ENCODE measurements at places on chromosomes 4 and X.

DNA sequence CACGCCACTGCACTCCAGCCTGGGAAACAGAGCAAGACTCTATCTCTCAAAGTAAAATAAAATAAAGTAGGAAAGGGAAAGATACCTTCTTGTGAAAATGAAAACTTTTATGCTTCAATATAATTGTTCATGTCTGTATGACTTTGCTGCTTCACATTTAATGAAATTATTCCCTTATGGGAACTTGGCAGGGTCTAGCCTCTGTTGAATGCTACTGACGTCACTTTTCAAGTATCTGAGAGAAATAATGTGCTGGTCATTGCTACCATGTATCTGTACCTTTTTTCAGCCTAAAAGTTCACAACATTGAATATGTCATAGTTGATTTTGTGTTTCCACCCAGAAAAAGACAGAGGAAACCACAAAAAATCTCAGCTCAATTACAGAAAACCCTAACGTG lies 65.2 kb downstream of the PRDM5 start:
- DNase-seq, result no peak

DNA sequence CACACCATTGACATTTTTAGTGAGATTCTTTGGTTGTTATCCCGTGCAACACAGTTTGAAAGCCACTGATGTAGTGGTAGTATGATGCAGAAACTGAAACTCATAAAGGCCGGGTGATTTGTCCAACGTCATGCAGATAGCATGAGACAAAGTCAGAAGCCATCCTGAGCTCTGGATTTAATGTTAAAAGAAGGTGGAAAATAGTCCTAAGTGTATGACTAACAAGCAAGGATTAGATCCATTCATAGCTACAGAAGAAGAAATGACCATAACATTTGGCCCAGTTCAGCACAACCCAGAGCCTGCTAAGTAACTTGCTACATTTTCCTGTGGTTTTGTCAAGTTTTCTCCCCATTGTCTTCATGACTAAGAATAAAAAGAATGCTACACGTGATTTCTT lies 142.4 kb downstream of the AMELX start:
- no peak for DNase-seq

DNA sequence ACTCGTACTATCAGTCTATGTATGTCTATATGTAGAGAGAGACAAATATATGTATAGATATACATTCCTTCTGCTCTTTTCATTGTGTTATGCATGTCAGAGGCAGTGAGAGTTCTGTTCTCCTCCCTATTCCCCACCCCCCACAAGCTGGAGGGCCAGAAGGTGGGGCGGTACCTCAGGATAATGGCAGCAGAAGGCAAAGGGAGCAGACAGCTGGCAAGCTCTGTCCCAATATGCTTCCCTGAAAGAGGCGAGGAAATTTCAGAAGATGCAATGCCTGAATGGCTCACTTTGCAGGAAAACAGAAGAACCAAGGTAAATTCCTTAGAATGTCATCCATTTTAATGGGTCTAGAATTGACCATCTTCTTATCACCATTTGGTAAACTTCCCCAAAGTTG lies 114.4 kb downstream of the NAA11 start:
- no peak for DNase-seq

- no peak for DNase-seq
Observed at GRCh38 chrX:47098338-47099094, 20.3 kb downstream of the RGN start.

DNA sequence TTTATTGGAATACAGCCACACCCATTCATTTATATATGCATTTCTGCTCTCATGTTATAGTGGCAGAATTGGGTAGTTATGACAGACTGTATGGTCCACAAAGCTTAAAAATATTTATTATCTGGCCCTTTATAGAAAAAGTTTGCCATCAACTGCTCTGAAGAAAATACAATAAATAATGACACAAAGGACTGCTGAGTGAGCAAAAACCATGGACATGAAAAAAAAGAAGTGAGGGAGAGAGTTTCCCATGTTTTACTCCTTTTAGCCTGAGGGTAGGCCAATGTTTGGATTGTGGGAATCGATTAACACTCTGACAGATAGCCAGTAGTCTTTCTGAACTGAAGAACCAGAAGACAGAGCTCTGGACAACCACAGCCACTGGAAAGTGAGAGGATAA lies 149.2 kb downstream of the CHRDL1 start:
- DNase-seq, result no peak

GRCh38 chrX:2351321-2351720 lies 149.5 kb downstream of the DHRSX start:
- DNase-seq, result no peak

All from stimulated activated CD4-positive, alpha-beta T cell treated with anti-CD3 and anti-CD28 coated beads, Interleukin-1b, Interleukin-23, amount 100 ng/mL, for 4 hours (primary cell).